ENCODE measurements at places on chromosomes 1 and 21.

- no peak for DNase-seq
These were observed 20.6 kb downstream of the RC3H1 start for GRCh38 chr1:174001573-174001972.

GRCh38 chr21:44421901-44422840 lies 33.1 kb upstream of the LRRC3 start:
- no peak for DNase-seq

- DNase-seq, result no peak
These were observed 726.5 kb downstream of the PTPRU start for GRCh38 chr1:29962831-29963247.

DNA sequence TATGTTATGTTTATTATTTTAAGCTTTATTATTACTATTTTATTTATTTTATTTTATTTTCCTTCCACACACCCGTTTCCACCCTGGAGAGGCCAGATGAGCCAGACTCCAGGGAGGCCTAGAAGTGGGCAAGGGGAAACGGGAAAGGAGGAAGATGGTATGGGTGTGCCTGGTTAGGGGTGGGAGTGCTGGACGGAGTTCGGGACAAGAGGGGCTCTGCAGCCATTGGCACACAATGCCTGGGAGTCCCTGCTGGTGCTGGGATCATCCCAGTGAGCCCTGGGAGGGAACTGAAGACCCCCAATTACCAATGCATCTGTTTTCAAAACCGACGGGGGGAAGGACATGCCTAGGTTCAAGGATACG lies 468 bp upstream of the MX1 start:
- DNase-seq, result no peak

DNA sequence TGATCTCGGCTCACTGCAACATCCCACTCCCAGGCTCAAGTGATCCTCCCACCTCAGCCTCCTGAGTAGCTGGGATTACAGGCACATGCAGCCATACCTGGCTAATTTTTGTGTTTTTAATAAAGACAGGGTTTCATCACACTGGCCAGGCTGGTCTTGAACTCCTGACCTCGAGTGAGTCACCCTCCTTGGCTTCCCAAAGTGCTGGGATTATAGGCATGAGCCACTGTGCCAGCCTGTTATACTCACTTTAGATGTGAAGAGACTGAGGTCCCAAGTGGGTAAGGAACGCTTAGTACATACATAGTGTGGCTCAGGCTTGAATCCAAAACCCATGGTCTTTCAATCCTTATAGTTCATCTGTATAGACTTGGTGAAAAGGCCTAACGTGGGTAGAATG lies 63.7 kb upstream of the EPS8L3 start:
- DNase-seq, result no peak

- no peak for DNase-seq
These were observed 34.8 kb downstream of the CLCA1 start for GRCh38 chr1:86503406-86504136.

GRCh38 chr1:152811050-152811449 lies 721 bp upstream of the LCE1B start:
- DNase-seq, result no peak

DNA sequence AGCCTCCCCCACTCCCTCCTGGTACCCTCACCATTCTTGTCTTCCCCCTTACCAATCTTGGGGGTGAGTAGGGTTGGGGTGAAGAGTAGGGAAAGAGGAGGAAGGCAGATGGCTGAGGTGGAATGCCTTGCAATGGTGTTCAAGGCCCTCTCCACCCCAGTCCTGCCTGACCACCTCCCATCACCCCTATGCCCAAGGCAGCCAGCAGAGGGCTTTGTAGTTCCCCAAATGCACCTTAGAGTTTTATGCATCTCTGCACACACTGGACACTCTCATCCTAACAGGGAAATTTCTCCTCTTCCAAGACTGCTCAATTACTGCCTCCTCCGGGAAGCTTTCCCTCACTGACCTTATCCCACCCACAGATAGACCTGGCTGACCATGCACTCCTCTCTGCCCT lies 15.4 kb downstream of the KIF17 start:
- no peak for DNase-seq

GRCh38 chr1:84959294-84959693 lies 37.6 kb downstream of the MCOLN2 start:
- peak; percentile 47 for DNase-seq

- DNase-seq, result no peak
These were observed 66.3 kb downstream of the ARHGEF10L start for GRCh38 chr1:17605582-17606344.

DNA sequence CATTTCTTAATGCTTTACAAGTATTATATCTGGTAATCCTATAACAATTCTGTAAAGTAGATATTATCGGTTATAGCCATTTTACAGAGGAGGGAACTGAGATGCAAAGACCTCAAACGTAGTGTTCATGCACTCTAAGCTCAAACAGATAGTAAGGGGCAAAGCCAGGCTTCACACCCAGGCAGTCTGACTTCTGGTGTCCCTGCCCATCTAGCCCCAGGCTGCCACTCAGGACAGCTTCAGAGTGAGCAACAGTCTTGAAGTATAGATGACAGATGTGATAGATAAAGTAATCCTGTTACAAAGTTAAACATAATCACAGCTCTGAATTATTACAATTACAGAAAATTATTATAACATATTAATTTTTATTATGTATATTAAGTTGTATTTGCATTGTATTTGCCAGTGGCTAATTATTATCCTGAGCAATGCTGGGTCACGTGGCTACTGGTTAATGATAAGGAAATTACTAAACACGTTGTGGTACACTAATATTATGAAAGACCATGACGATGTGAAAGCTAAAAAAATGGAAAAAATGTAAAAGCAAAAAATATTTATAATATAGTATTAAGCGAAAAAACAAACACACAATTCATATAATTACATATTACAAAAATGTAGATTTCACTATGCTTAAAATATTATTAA lies 6.1 kb upstream of the TRAF3IP3 start:
- DNase-seq, result no peak

GRCh38 chr1:56535362-56535761 lies 44.0 kb downstream of the PLPP3 start:
- no peak for DNase-seq

DNA sequence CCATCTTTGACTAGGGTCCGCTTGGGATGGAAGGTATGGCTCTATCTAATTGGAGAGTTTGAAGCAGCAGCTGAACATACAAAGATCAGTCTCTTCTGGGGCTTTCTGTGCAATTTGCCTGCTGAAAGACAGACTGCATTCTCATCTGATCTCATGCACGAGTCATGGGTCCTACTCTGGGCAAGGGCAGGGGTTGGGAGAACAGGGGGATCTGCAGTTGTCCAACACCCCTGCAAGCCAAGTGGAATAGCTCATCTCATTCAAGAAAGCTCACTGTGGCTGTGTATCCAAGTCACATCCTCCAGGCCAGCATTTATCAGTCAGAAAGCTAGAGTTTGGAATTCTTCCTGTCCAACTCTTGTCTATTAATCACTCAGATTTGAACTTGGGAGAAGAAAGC lies 177.2 kb upstream of the C8B start:
- no peak for DNase-seq

- no peak for DNase-seq
These were observed 6.2 kb upstream of the APCS start for GRCh38 chr1:159581422-159581821.

- no peak for DNase-seq
These were observed 165.8 kb upstream of the LRRC7 start for GRCh38 chr1:69401879-69402278.

DNA sequence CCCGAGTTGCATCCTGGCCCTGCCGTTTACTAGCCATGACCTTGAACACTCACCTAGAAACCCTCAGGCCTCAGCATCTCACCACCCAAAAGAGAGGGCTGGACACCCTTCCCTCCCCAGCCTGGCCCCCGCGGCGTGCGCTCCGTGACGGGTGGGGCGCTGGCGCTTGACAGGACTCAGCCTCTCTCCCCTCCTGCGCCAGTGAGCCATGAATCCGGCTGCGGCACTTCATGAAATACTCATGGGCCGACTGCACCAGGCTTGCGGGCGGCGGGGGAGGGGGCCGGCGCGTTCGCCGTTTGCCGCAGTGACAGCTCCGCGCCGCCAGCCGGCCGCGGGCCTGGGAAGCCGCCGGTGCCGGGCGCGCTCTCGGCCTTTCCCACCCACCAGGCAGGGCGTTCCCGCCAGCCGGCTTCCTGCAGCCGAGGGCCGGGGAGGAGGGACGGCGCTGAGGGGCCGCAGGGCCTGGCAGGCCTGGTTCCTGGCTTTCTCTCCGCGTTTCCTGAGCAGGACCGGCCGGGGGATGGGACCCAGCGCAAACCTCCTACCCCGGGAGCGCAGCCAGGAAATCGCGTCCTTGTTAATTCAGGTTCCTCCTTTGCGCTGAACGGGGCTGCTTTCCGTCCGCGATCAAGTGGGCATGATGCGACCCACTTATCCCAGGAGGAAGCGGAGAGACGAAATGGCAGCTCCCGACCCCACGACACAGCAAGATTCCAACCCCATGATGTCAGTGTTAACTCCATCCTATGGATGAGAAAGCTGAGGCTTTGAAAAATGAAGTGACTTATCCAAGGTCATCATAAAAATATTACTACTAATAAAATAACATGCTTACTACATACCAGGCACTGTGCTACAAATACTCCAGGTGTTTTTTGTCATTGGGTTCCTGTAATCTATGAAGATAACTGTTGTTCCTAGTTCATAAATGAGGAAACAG lies 9.1 kb upstream of the LUZP1 start:
- peak; percentile 31 for DNase-seq

DNA sequence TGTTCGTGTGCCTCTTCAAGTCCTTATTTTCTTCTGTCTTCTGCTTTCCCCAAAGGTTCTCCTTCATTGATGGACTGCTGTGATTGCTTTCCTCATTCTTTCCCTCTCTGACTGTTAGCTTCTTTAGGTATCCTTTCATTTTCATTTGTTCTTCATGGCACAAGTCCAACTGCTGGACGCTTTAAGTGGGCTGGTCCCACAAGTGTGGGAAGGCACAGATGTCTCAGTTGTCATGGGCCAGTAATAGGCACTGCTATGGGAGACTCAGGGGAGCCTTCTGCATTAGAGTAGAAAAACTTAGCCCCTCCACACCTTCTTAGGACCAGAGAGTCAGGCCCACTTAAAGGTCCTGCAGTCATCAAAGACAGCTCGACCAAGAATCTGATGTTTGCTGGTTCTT lies 122.3 kb upstream of the C1orf105 start:
- no peak for DNase-seq

DNA sequence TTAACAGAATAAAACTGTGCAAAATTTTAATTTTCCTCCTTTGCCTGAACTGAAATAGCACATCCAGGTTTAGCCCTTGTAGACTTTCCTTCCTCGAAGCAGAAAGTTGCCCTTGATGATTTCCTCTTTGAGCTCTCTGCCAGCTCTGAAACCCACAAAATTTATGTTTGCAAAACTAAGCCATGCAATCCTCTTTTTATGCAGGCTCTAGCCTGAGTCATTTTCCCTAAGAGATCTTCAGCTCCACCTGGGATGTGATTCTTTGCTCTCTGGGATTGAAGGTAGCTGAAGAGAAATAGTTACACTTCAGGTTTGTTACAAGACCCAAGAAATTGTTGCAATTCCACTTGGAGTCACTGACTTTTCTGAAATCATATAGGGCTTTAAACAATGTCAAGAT lies 1.4 kb upstream of the F3 start:
- no peak for DNase-seq

- DNase-seq, result no peak
These were observed 4.0 kb downstream of the H3-3A start for GRCh38 chr1:226066415-226067078.

- DNase-seq, result no peak
These were observed 16.6 kb downstream of the GON4L start for GRCh38 chr1:155840386-155840785.

- DNase-seq, result no peak
These were observed 156.2 kb downstream of the PLA2G4A start for GRCh38 chr1:186984959-186985358.

DNA sequence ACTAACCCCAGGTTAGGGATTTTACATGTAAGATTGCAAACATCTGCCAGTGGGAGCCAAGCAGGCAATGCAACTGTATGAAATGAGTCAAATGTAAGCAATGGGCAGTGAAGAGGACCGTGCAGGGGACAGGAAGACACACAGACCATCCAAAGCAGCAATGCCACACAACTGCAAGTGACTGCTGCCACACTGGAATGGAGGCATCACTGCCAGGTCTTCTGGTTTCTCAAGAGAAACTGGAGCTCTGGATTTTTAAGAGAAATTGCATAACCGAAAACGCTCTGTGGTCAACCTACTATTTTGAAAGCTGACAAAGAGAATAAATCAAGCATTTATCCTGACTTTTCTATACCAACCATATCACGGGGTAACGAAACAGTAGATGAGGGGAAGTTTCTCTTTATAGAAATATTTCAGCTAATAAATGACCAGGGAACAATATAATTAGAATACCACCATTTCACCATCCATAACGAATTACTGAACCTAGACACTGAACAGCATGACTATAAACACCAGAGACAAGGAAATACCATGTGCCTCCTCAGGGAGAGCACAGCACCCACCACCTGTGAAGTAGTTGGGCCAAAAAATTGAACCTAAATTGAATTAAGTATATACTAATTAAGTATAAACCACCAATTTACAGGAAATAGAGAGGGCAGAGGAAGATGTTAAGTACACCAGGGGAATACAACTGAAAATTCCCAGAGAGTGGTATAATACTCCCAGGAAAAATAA lies 4.4 kb downstream of the AK2 start:
- no peak for DNase-seq

- DNase-seq, result no peak
These were observed 453.1 kb upstream of the ZRANB2 start for GRCh38 chr1:71533950-71534349.

GRCh38 chr1:203088441-203088840 lies 2.6 kb upstream of the MYOG start:
- no peak for DNase-seq

GRCh38 chr1:89781494-89782126 lies 39.2 kb upstream of the LRRC8D start:
- peak; percentile 64 for DNase-seq

DNA sequence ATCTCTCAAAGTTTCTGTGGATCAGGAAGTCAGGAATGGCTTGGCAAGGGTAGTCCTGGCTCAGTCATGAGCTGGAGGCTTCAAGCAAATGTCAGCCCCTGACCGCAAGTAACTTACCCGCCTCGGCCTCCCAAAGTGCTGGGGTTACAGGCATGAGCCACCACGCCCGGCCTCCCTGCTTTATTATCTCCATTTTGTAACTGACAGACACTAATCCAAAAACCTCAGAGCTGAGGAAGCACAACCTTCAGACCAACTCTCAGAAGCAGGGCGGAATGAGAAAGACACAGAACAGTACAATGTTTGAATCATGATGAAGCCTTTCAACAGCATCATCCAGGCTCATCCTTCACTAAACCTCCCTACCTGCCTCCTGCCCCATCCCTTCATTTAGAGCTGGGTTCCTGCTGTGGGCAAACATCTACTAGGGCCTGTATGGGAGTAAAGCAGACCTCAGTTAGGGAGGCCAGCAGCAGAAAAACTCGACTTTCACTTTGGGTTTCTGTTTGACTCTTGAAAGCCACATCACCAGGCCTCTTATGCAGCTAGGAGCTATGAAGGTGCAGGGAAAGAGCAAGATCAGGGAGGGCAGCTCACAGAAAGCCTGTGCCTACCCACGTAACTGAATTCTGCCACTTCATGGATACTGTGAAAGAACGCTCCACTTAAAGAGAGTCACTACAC lies 84.4 kb upstream of the RAB4A start:
- no peak for DNase-seq

Measured in stimulated activated CD8-positive, alpha-beta memory T cell treated with anti-CD3 and anti-CD28 coated beads, Interleukin-15, amount 100 ng/mL, for 48 hours (primary cell).